ENCODE measurements at places on chromosomes 3 and 15.

DNA sequence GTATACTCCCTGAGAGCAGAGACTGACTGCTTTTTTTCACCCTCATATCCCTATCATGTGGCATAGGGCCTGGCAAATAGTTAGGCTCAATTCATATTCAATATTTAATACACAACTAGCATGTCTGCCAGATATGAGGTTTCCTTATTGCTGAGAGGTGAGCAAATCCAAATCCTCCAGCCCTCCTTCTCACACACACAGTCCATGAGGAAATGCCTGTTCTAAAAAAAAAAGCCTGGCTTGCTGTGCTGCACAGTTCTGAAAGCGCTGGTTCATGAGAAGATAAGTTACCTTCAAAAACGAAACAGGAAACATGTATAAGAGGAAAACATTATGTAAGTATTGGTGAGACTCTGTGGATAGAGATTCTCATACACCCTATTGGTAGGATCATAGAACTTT is 15.5 kb upstream of the ACAP2 start:
- no peak for DNase-seq

- no peak for DNase-seq
These were observed 43.8 kb downstream of the ADAMTSL3 start for GRCh38 chr15:83697716-83698115.

GRCh38 chr3:31421314-31422048 is 111.2 kb upstream of the STT3B start:
- DNase-seq = peak; percentile 29

- no peak for DNase-seq
These were observed 592 bp upstream of the ZNF445 start for GRCh38 chr3:44478055-44478468.

GRCh38 chr3:134378818-134379217 is 4.6 kb upstream of the AMOTL2 start:
- no peak for DNase-seq

DNA sequence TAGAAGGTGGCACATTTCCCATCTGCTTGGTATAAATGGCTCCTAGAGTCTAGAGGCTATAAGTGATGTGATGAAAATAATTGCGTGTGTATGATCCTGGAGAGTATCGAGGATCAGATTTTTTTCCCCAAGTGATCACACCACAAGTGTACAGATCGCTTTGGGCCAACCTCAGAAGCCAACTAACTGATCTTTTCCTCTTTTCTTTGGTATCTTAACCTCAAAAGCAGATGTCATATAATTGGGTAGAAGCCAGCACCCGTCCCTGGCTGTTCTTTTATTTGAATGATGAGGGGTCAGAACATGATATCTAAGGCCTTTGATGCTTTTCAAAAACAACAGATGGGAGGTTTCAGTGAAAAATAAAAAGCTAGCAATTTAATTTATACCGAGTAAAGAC is 3.3 kb downstream of the P2RY14 start:
- DNase-seq = peak; percentile 34

GRCh38 chr3:3589715-3590130 is 209.5 kb upstream of the LRRN1 start:
- no peak for DNase-seq

GRCh38 chr15:27902680-27903385 is 196.3 kb downstream of the OCA2 start:
- DNase-seq = no peak

DNA sequence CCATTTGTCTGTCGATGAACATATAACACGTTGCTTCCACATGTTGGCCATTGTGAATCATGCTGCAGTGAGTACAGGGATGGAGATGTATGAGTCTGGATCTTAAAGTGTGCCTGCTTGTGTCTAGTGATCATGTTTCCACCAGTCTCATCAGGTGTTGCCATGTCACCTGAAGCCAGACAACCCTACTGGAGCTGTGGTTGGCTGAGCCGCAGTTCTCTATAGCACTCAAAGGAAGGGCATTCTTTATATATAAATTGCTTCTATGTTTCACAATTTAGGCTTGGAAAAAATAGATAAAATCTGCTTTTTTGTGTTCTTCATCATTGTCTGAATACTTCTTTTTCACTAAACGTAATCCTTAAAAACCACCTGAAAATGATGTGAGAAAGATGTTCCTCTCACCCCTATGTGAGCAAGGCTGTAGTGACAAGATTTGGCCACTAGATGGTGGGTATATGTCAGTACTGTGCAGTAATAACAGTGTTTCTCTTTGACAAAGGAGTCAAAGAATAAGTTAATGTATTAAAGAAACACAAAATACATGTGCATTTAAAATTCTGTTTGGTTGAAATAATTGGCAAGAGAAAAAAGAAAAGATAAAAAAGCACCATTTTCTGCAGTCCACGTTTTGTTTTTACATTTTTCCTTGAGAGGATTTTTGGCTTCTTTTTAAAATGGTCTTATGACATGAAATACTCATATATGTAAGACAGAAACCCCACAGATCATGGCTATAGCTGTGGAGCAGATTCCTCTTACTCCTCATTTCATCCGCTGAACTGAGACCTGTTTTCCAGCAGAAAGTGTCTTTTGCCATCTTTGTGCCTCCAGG is 394.5 kb upstream of the DPPA4 start:
- DNase-seq = peak; percentile 43

- DNase-seq = no peak
These were observed 89.4 kb upstream of the CDAN1 start for GRCh38 chr15:42826251-42826890.

DNA sequence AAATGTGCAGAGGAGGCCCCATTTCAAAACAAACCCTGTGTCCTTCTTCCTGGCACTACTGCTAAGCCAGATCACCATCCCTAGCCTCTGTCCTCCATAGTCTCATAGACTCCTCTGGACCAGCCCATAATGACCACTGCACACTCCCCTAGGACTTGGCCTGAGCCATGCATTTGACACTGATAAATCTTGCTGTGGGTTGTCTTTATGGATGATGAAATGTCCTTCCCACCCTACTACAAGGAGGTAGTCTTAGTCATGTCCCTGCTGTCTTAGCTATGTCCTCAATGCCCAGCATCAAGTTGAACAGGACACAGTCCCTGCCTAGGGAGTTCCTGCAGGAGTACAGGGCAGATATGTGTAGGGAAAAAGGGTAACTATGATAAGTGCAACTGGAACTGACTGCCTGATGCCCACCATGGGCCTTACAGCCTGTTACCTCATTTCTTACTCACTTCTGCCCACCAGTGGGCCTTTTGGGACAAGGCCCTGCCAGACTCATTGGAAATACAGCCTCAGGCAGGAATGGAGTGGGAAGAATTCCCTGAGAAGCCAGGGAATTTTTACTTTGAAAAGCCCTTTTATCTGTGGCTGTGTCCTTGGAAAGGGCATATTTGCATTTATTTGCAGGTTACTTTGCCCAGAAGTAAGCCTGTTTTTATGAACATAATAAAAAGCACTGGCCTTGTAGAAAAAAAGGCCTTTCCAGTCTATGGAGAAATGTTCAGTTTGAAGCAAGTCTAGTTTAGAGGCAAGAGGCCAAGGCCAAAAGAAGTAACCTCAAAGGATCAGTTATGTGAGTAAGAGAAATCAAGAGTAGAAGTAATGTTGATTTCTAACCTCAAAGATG is 199.6 kb upstream of the EIF1B start:
- DNase-seq = no peak

GRCh38 chr3:142003291-142003690 is 126.8 kb downstream of the ATP1B3 start:
- no peak for DNase-seq

DNA sequence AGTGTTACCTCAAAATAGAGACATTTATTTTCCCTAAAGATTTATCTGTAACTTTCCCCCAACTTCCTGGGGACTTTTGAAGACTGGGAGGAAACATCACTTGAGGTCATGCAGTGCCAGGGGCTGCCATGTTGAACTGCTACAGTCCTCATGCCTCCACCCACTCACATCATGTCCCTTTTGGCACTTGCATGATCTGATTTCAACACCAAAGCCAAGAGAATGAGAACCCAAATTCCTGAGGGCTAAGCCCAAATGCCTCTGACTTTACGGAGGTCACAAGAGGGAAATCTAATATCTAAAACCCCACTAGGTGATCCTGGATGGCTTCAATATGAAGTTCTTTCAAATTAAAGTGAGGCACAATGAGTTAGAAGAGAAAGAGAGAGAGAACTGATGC is 213.1 kb downstream of the NTRK3 start:
- DNase-seq = no peak

DNA sequence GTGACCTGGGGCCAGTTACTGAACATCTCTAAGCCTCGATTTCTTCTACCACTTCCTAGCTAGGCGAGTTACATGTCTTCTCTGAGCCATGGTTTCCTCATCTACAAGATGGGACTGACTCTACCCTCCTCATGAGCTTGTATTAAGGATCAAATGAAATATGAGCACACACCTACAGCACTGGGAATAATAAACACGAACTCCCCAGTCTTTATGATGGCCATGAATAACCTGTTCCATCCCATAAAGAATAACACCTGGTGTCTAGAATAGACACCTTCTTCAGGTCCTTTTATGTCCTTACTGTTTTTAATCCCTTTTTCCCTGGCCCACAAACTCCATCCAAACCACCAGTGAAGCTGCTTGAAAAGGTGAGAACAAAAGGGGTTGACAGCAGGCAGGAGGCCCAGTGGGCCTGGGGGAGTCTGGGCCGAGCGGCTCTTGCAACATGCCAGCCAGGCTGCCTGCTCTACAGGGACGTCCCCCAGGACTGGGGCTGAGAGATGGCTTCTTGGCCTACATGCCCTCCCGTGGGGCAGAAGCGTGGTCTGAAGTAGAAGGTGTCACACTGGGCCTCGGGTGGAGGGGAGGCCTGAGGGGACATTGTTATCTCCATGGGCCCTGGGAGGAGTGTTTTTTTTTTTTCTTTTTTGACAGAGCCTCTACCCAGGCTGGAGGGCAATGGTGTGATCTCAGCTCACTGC is 178.2 kb downstream of the RAB11A start:
- no peak for DNase-seq

GRCh38 chr3:52028572-52028971 is 27.8 kb downstream of the DUSP7 start:
- DNase-seq = no peak

GRCh38 chr3:73784686-73785392 is 160.1 kb upstream of the PDZRN3 start:
- no peak for DNase-seq

- DNase-seq = no peak
These were observed 81.4 kb downstream of the C3orf38 start for GRCh38 chr3:88231207-88231606.

GRCh38 chr15:69669446-69669845 is 216.8 kb downstream of the RPLP1 start:
- DNase-seq = no peak

GRCh38 chr3:129295286-129295685 is 16.6 kb downstream of the HMCES start:
- DNase-seq = no peak

- DNase-seq = peak; percentile 46
These were observed 525 bp downstream of the SETD2 start for GRCh38 chr3:47163169-47164006.

DNA sequence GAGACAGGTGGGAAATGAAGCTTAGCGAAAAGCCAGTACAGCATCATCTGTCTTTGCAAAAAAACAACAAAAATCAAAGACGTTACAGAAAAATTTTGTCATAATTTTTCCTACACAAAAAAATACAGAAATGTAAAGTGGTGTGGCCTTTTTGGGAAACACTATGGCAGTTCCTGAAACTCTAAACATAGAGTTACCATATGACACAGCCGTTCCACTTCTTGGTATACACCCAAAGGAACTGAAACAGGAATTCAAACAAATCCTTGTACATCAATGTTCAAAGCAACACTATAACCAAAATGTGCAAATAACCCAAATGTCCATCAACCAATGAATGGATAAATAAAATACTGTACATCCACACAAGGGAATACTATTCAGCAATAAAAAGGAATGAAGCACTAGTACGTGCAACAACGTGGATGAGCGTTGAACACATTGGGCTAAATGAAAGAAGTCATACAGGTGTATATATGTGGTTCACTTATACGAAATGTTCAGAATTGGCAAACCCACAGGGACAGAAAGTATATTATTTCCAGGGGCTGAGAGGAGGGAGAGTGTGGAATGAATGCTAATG is 46.8 kb downstream of the GLB1 start:
- no peak for DNase-seq

- no peak for DNase-seq
These were observed 245.5 kb downstream of the TBL1XR1 start for GRCh38 chr3:176951586-176952292.

- no peak for DNase-seq
These were observed 24.8 kb downstream of the CACNA1D start for GRCh38 chr3:53519065-53519709.

DNA sequence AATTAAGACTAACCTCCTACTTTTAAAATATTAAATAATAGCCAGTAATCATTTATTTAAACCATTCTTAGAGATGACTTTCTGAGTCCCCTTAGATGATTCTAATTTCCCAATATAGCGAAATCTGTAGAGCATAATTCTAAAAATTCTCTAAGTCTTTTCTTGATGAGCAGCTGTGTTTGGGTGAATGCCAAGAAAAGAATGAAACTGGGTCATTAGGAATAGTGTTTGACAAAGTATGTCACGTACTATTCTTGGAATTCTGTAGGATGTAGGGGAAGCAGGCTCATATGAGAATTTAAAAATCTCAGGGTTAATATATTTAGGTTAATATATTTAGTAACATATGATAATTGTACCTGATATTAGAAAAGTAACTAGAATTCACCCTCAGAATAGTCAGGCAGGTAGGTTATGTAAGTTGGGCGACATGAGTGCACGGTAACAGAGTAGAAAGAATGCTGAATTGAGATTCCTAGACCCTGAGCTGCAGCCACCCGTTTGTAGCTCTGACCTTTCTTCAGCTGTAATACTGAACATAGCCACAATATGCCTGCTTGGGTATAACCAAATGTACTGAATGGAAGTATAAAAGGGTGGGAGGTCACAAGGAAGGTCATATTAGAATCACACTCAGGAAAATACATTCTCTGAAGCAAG is 524.3 kb downstream of the UNC13C start:
- DNase-seq = no peak

DNA sequence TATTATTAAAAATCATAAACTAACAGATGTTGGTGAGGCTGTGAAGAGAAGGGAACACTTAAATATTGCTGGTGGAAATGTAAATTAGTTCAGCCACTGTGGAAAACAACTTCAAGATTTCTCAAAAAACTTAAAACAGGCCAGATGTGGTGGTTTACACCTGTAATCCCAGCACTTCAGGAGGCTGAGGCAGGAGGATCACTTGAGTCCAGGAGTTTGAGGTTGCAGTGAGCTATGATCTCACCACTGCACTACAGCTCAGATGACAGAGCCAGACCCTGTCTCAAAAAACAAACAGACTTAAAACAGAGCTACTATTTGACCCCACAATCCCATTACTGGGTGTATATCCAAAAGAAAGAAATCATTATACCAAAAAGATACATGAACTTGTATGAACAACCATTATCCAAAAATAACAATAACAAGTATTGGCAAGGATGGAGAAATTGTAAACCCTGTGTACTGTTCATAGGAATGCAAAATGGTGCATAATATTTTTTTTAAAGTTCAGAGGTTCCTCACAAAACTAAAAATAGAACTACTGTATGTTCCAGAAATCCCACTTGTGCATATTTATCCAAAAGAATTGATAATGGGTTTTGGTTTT is 25.5 kb downstream of the ZNF148 start:
- no peak for DNase-seq

- no peak for DNase-seq
These were observed 27.6 kb downstream of the FGD5 start for GRCh38 chr3:14846226-14846880.

Data from CD4-positive, alpha-beta T cell treated with Interleukin-4 for 1 hour (primary cell).